GM12865 (cell line): ENCODE measurements at places on chromosomes 16 and 17.
A peak's percentile ranks its signal among the peaks of the same experiment; 100 is the strongest.

DNA sequence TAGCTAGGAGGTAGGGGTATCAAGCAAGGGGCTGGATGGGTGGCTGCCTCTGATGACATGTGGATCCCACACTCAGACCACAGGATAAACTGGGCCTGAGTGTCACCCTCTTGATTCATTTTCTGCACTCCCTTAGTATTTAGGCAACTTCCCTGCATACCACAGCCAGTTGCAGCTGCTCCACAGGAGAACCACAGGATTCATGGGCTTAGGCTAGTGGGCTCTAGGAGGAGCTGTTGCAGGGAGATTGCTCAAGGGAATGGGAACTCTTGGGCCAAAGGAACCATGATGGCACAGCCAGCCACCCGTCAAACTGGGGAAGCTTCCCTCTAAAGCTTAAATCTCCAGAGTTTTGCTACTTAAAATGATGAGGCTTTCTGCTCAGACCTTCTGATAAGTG is 269.7 kb upstream of the ASIC2 start:
- DNase-seq = no peak

- DNase-seq = no peak
These were observed 3.2 kb downstream of the SLC22A31 start for GRCh38 chr16:89197033-89197632.

- no peak for DNase-seq
These were observed 310.9 kb upstream of the RBFOX1 start for GRCh38 chr16:7021653-7022275.

GRCh38 chr17:51135956-51136355 is 15.3 kb upstream of the SPAG9 start:
- DNase-seq = no peak

DNA sequence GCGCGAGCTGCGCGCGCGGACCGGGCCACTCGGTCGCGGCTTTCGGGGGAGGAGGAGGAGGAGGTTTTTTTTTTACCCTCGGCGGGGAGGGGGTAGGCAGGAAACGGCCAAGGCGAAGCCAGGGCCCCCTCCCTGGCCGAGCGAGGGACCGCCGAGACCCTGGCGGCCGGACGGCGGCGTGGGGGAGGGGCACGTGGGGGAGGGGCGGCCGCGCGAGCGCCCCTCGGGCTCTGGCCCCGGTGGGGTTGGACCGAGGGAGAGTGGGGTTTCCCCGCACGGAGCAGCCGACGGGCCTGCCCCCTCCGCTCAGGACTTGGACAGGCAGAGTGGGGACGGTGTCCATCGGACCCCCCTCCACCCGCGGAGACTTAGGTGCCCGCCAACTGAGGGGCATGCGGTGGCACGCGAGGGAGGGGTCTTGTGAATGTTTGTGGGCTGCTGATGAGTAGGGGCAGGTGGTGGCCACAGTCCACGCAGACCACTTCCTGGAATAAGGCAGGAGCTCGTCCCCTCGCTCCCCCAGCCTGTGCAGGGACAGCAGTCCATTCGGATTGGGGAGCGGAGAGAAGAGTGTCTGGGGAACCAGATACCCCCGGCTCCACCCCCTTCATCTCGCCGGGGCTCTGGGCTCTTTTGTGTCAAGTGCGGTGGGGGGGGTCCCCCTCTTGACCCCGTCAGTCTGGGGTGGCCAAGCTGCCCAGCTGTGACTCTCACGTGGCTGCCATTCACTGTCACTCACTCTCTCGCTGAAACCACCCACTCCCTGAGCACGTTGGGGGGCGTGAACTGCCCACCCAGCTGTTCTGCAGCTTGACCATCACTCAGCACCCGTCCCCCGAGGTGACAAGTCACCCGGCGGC is 3.0 kb upstream of the CHD3 start:
- DNase-seq = peak; percentile 60

GRCh38 chr17:42568341-42569111 is 1.6 kb downstream of the MLX start:
- DNase-seq = no peak

DNA sequence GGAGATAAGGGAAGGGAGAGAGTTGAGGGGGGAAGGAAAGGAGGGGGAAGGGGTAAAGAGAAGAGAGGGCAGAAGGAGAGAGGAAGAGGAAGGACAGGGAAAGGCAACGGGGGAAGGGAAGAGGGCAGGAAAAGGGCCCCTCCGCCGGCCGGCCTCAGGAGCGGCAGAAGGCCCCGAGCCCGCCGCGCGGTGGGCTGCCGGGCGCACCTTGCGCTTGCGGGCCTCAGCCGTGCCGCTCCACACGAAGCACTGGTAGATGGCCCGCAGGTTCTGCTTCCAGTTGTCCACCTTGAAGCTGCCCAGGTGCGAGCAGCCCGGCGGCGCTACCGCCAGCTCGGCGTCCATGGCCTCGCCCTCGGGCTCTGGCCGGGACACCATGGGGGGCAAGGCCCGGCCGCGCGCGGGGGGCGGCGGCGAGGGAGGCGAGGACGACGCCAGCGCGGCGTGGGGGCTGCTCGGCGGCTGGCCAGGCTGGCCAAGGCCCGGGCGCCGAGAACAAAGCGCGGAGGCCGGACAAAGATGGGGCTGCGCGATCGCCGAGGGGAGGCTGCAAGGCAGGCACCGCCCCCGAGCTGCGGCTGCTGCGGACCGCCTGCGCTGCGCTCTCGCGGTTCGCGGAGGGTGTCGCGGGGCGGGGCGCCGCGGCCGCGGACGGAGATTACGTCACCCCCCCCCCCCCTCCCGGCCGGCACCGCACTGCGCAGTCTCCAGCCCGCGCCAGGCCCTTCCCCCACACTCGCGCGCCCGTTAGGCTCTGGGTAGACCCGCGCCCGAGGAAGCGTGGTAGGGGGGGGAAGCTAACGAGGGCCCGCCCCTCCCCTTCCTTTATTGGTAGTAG is at the start of gene USP22:
Gene USP22 (minus strand): TSS at position 554 of the 838 bp plus-strand sequence. CDS start 176 bp downstream, at position 378.
- DNase-seq = no peak

- no peak for DNase-seq
These were observed 4.4 kb downstream of the NSMCE1 start for GRCh38 chr16:27264151-27264550.

DNA sequence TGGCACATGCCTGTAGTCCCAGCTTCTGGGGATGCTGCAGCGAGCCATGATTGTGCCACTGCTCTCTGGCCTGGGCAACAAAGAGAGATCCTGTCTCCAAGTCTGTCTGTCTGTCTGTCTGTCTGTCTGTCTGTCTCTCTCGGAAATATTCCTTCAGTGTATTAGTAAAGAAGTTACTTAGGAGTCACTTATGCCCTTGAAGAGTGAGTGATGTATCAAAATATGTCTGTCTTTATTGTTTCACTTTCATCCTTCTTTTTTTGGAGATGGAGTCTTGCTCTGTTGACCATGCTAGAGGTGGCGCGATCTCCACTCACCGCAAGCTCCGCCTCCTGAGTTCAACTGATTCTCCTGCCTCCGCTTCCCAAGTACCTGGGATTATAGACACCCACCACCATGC is 410.5 kb downstream of the WWOX start:
- no peak for DNase-seq

- peak; percentile 53 for DNase-seq
These were observed 67.8 kb upstream of the NOL11 start for GRCh38 chr17:67649891-67650290.

DNA sequence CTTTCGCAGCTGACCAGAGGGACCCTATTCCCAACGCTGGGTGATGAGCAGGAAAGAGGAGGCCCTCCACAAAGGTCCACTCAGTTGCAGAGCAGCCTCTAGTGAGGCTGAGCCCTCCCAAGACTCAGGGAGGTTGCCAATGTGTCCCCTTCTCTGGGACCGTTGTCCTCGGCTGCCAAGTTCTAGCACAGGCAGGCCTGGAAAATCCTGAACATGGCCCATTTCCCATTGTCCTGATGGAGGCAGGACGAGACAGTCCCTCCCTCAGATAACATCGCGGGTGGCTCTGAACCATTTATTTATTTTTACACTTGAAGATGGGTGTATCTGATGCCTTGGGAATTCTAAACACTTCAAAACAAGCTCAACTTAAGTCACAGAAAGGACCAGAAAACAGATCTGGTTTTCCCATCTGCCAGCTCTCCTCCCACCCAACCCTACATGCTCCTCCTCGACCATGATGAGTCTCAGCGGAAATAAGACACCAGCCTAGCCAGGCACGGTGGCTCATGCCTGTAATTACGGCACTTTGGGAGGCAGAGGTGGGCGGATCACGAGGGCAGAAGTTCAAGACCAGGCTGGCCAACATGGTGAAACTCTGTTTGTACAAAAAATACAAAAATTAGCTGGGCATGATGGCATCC is 12.8 kb downstream of the CDIP1 start:
- DNase-seq = no peak

DNA sequence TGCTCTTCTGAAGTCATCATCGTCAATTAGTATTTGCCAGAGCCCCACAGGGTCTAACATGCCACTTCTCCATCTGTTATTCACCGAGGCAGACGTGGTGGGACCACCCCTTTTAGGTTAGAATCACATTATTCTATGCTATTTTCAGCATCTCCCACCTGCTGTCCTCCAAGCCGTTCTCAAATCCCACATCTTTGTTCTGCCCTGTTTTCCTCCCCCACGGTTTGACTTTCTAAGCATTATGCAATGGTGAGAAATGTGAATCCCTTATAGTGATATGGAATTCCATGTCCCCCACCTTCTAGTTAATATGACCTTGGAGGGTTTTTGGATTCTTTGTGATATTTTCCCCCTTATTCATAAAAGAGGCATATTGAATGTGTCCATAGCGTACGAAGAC is 634.1 kb upstream of the RBFOX1 start:
- no peak for DNase-seq

DNA sequence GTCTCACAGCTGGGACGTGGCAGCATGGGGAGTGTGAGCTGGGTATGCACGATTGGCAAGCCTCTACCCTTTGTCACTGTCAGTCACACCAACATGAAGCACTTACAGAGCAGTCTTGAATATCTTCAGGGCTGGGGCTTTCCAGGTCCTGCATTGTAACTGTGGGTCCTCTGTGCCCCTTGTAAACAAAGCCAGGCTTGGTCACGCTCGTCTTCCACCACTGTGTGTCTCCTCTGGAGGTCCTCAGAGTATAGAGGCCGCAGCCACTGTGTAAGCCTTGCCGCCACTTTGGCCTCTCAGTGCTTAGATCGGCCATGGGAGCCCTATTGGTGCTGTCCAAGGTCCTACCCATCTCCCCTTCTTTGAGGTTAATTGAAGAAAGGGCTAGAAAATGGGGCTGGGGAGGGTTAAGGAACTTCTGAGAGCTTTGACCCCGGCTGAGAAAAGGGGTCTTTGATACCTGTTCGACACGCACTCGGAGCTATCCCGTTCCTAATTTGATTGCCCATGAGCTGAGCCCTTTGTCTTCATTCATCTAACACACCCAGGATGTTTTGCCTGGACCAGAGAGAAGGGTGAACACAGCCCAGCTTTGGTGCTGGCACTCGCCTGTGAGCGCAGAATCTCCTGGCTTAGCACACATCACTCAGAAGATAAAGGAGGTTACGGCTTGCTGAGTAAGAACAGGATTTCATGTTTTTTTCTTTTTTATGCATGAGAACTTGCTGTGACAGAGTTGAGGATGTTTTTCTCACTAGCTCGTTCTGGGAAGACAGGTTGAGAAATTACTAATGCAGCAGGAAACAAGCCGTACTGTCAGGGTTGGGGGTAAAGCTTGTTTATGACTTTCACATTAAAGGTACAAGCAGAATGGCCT is 267.9 kb downstream of the CPPED1 start:
- peak; percentile 95 for DNase-seq

DNA sequence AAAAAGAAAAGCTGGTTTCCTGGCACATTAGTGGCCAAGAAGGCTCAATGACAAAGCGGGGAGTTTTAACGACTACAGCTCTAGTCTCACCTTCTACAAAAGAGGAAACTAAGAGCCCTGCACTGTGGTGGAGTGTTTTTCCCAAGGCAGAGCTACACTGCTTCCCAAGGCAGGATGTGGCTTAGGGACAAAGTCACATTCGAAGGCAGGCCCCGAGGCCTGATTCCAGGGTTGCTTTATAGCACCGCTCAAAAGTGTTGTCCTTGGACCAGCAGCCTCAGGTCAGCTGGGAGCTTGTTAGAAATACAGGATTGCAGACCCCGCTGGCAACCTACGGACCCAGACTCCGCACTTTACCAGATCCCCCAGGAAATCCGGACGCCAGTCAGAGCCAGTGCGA is 23.8 kb downstream of the TMEM92 start:
- no peak for DNase-seq

DNA sequence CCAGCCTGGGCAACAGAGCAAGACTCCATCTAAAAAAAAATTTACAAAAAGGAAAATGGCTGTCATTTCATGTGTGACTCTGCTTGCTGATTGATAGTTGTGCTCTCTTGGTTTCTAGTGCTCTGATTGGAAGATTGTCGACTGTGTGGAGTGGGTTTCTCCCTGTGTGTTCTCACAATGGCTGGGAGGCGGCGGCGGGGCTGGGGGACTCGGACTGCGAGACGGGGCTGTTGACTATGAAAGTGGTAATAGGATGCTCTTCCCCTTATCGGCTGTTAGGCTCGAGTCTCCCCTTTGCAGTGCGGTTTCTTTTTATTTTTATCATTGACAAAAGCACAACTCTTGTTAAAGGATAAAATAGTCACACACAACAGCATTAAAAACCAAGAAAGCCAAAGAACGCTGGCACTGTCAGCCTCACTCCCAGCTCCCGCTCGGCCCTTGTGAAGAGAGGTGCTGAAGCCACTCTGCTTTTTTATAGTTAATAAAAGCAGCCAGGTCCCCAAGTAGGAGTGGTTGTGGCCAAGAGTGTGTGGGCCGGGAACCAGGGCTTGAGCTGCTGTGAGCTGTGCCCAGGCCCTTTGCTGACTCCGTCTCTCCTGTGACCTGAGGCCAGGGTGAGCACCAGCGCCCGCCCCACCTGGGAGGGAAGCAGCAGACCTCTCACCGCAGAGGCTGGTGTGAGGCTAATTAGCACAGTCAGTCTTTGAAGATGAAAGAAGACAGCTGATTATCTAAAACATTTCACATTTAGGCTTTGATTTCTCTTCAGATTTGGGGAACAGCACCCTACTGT is 36.5 kb downstream of the TBCD start:
- DNase-seq = no peak

GRCh38 chr17:50531428-50532025 is 1.0 kb upstream of the EPN3 start:
- DNase-seq = no peak

DNA sequence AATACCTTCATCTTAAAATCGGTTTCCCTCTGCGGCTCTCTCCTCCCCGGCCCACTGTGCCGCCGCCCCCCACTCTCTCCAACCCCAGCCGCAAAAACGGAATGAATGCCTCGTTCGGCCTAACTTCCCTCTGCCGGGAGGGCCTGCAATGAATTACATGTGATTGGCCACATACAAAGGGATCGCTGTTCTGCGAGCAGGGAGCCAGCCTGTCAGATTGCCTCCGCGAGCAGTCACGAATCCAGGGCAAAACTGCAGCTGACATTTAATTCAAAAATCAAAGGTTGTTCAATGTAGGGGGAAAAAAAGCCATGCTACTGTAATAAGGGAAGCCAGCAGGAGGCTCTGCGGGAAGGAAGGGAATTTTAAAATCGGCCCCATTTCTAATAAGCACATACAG is 84.9 kb downstream of the TBC1D16 start:
- no peak for DNase-seq
